AG10803 (cell line): ENCODE measurements at places on chromosomes 5 and 9.

DNA sequence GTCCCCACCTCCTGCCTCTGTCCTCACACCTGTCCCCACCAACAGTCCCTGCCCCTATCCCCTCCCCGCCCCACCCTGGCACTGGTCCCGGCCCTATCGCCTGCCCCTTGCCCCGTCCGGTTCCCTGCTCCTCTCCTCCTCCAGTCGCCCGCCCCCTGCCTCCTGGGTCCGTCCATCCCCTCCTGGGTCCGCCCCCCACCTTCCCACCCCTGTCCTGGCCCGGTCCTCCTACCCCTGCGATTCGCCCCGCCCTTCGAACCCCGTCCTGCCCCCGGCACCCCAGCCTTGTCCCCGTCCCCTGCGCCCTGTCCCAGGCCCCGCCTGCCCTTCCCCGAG lies 372 bp downstream of the EDF1 start:
- no peak for DNase-seq

- DNase-seq = no peak
Measured at GRCh38 chr5:6492934-6493333, 44.3 kb downstream of the UBE2QL1 start.

- no peak for DNase-seq
Measured at GRCh38 chr9:7173139-7173538, 415.4 kb downstream of the KDM4C start.

DNA sequence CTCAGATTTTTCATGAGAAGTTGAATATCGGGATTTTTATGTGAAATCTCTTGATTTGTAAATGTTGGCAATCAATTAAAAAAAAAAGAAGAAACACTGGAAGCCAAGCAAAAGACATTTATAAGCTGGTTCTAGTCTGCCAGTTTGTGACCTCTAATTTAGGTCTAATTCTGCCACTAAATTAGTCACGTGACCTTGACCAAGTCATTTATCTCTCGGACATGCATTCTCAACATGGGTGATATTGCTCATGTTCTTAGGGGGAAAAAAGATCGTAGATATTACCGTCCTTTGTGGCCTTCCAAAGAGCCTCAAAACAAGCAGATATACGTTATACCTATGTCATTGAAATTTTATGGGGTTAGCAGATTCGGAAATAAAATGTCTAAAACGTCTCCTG lies 52.9 kb upstream of the PTPDC1 start:
- DNase-seq = peak; percentile 3

GRCh38 chr9:117290856-117291622 lies 123.8 kb downstream of the ASTN2 start:
- peak; percentile 2 for DNase-seq

DNA sequence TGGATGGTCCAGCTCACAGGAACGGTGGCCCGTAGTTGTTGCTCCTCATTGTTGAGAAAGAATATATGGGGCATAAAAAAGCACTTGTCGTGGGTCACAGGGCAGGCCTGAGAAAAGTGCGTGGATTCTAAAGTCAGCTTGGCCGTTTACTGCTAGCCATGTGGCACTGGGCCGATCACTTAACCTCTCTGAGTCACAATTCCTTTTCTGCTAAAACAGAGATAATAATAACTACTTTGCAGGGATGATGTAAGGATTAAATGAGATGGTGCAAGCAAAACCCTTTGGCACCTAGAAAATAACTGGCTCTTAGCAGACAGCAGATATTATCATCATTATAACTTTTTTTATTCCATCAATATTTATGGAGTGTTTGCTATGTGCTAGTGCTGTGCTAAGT lies 579.7 kb downstream of the CCDC171 start:
- DNase-seq = peak; percentile 26

DNA sequence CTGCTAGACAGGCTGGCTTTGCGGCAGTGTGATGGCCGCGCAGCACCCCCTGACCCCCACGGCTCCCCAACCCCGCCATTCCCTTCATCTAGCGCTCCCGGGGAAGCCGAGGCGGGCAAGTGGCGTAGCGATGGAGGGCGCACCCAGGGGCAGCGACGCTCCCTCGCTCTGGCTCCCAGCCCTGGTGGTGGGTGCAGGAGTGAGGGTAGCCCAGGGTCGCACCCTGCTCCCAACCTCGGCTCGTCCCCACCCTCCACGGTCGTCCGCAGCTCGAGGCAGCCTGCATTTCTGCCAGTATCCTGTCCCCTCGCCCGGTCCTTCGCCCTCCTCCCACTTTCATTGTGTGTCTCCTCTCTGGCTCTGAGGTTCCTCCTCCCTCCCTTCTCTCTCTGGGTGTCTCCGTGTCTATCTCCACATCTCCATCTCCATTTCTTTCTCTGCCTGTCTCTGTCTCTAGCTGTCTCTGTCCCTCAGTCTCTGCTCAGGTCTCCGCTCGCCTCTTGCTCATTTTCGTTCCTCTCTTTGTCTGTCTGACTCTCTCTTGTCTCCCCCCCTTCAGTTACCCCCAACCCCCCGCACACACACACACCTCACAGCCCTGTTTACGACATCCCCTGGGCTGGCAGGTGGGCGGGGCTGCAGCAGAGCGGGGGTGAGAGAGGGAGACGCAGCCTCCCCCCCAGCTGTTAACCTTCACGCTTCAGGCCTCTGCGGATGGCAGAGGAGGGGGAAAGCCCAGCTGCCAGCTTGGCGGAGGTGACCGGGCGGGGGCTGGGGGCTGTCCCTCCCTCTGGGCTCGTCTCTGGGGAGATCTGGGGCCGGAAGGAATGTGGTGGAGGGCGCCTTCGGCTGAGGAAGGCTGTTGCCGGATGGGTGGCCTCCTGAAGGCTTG lies 48.7 kb upstream of the PSD2 start:
- DNase-seq = no peak

DNA sequence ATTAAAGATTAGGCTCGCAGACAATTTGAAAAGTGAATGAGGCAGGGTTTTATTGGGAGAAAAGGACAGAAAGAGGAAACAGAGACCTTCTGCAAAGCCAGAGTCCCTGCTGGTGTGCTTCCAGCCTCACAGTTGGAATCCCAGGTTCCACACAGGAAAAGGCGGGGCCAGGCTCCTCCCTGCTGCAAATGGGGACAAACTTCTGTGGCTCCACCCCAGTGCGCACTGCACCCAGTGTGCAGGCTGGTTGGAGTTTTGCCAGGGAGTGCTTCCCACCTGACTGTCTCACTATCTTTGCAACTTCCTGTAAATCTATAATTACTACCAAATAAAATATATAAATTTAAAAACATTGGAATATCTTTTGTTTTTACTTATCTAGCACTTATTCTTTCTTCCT lies 386.0 kb upstream of the GRIN3A start:
- no peak for DNase-seq
